ENCODE measurements at places on chromosomes 4 and X.

DNA sequence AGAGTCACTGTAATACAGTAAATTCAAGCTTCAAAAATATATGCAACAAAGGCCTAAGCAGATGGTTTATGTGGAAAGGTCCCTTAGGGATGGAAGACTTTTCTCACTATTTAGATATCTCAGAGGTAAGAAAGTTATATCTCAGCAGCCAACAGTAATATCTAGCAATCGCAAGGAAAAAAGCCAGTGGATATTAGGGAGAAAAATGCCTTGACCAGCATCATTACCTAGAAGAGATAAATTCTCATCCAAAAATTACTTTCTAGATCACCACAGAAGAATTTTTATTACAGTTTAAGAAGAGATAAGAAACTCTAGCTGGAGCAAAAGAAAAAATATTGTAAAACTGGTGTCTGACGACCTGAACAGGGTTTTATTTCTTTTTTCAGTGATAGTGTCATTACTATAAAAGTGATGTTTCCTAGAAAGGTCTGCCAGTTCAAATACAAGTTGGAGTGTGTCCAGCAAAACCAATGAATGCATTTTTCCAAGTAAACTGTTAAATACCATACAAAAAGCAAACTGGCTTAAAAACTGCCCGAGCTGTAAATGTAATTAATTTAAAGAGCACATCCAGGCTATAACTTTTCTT lies 100.0 kb downstream of the ATP11C start:
- DNase-seq: no peak

DNA sequence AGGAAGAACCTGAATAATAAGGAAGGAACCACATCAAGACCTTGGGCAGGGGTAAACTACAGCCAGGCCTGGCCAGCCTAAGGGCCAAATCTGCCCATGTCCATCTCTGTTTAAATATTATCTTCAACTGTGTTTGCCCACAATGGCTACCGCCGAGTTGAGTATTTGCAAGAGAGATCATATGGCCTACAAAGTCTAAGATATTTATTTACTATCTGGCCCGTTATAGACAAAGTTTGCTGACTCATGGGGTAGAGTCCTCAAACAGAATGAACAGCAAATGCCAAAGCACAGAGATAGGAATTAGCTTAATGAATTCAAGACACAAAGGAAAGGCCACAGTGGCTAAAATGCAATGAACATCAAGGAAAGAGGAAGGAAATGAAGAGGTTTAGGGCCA lies 44.8 kb downstream of the RPS6KA3 start:
- no peak for DNase-seq

GRCh38 chrX:119512146-119512800 lies 44.0 kb downstream of the SLC25A5 start:
- peak; percentile 75 for DNase-seq

GRCh38 chr4:16505267-16505666 lies 279.0 kb upstream of the TAPT1 start:
- no peak for DNase-seq

DNA sequence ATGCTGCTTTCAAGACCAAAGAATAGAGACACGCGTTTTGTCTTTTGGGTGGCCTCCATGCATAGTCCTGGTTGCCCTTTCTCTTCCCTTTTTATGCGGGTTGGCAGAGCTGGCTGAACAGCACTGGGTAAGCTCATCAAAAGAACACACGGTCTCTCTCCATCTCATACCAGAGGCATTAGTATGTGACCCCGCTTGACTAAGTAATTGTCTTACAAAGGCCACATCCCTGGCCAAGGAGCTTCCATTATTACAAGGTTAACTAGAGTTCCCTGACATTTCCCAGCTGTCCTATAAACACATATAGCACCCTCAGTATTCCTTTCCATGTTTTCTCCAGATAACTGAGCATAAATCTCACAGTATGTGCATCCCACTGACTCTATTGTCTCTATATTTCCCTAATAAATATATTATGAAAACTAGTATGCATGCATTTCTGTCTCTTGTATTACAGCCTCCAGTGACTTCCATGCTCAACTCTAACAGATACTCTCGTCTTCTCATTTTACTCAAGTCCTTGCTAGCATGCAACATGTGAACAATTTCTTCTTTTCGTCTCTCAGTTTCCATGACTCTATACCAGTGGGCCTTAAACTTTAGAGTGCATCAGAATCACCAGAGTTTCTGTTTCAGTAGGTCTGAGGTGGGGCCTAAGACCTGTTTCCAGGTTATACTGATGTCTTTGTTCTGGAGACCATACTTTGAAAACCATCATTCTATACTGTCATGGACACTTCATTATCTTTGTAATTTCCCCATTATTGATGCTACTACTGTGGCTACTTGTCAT lies 247.7 kb upstream of the ARSJ start:
- no peak for DNase-seq

DNA sequence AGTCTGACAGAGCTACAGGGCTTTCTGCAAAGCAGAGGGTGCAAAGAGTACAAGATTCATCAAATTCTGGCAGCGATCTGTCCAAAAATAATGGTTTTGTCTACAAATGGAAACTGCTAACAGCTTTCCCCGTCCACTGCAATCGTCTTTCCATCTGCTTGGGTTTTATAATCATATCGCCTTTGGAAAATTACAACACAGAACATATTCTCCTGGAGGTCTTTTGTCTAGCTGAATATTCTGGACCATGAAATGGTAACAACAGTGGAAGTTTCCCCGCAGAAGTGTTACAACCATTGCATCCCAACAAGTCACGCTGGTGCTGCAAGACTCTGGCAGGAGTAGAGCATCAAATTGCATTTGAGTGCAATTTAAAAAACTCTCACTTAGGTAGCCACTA lies 101.2 kb upstream of the BOD1L1 start:
- DNase-seq: no peak

DNA sequence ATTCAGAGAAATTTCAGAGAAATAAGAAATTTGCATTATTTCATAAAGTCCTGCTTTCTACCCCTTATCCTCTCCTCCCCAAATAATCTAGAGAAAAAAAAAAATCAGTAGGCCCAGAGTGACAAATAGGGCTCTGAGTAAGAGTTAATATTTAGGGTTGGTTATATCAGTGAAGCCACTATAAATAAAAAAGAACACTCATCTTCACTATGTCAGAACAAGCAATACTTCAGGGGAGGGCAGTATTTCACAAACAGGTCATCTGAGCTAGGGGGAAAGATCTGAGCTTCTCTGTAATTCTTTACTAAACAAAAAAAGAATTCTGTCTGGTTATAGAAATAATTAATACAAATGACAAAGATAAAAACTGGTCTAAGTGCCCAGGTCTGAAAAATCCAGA lies 39.4 kb downstream of the PDE5A start:
- DNase-seq: no peak

DNA sequence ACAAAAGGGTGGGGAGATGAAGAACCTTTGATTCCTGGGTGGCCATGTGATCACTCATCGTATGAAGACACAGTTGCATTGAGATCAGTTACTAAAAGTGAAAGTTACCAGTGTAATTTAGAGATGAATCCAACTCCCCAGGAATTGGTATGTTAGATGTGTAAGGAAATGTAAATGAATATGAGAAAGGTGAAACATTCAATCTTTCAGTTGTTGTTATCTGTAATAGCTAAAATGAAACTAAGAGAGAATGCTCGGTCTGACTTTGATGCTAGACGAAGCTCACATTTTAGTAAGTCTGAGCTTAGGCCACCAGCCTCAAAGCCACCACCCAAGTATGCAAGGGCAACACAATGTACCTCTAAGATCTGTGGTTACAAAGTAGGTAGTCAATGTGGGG lies 194.3 kb upstream of the POF1B start:
- DNase-seq: no peak

- no peak for DNase-seq
These were observed 21.3 kb downstream of the ABCG2 start for GRCh38 chr4:88137112-88137511.

DNA sequence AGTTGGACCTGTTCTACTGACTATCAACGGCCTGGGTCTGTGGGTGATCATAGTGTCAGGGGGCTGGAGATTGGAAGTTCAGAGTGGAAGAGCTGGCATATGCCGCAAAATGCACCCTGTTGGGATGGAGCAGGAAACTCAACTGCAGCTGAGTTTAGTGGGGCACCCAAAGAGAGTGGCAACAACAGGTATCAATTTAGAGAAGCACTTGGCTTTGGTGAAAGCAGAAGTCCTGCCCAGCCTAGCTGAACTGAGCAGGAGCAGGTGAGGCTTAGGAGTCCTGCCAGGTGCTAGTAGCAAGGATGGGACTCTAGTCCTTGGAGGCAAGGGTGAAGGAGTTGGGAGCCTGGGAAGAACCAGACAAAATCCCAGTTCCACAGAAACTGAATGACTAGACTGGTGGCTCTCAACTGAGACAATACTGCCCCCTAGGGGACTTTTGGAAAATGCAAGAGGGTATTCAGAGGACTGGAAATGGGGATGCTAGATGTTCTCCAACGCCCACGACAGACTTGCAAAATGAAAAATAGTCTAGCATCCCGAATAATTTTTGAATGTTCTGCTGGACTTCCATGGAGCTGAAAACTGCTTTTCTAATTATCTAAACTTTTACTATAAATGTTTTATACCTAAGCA lies 49.4 kb downstream of the RTL9 start:
- peak; percentile 53 for DNase-seq

DNA sequence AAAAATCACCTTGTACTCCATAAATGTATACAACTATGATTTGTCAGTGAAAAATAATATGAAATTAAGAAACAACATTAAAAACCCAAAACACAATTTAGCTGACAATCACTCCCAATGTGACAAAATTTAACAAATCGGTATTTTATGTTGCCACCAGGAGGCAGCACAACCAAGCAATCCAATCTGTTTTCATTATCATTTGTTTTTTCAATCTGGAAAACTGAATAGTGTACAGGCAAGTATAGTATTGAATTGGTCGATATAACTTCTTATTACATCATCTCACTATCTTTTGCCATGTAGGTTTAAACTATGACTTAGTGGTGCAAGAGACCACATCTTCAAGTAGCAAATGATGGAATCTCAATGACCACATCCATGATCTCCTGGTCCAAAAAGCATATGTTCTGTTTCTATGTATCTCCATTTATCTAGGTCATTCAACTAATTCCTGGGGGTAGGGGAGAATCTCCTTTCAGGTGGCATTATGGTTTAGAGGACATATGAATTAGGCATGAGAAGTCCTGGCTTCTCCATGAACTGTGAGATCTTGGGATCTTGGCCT lies 112.9 kb upstream of the AGA start:
- no peak for DNase-seq

GRCh38 chr4:85153221-85153620 lies 186.7 kb upstream of the WDFY3 start:
- no peak for DNase-seq

GRCh38 chr4:76504613-76505465 lies 69.8 kb downstream of the SHROOM3 start:
- DNase-seq: no peak

- DNase-seq: no peak
These were observed 102.5 kb downstream of the CPEB2 start for GRCh38 chr4:15104825-15105224.

- DNase-seq: peak; percentile 59
These were observed 173.5 kb downstream of the DCLK2 start for GRCh38 chr4:150251752-150252190.

DNA sequence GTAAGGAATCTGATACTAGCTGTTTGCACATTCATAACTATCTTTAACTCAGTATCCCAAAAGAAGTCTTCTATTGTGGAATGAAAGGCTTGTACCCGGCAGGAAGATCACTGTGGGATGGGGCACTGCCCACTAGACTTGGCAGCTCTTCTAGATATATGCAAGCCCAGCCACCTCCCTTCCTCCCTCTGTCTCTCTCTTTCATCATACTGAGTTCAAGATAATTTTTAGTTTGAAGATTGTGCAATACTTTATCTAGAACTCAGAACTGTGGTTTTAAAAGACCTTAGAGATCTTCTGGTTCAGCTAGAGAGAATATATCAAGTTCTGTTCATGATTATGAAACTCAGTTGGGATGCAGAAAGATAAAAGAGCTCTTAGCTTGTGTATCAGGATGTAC lies 22.5 kb upstream of the GPR34 start:
- no peak for DNase-seq

- DNase-seq: no peak
These were observed 135.3 kb downstream of the SHROOM3 start for GRCh38 chr4:76570141-76570973.

GRCh38 chr4:168840392-168840763 lies 169.7 kb downstream of the CBR4 start:
- no peak for DNase-seq

- no peak for DNase-seq
These were observed 137.2 kb downstream of the FNIP2 start for GRCh38 chr4:158906073-158906472.

DNA sequence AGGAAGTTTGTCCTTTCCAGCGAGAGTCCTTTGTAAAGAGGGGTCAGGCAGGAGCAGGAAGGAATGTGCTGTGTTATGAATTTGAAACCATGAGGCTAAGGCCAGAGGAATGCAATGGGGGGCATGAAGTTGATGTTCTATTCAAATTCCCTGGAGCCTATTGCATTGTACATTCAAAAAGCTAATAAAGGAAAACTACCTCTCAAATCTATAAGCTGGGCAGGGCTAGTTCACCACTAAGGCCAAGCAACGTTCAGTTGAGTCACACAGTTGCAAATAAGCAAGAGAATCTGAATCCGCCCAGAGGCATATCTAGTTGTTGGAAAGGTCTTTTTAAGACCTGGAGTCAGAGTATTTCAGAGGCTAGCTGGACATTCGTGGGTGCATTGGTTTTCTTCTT lies 148.3 kb downstream of the DCTD start:
- DNase-seq: no peak

GRCh38 chrX:109857584-109858228 lies 124.6 kb upstream of the ACSL4 start:
- DNase-seq: no peak

GRCh38 chrX:140480765-140481164 lies 24.1 kb downstream of the SOX3 start:
- DNase-seq: no peak

- no peak for DNase-seq
These were observed 92.2 kb downstream of the SLC2A9 start for GRCh38 chr4:9929111-9929510.

GRCh38 chrX:100905620-100906019 lies 23.1 kb downstream of the XKRX start:
- no peak for DNase-seq

DNA sequence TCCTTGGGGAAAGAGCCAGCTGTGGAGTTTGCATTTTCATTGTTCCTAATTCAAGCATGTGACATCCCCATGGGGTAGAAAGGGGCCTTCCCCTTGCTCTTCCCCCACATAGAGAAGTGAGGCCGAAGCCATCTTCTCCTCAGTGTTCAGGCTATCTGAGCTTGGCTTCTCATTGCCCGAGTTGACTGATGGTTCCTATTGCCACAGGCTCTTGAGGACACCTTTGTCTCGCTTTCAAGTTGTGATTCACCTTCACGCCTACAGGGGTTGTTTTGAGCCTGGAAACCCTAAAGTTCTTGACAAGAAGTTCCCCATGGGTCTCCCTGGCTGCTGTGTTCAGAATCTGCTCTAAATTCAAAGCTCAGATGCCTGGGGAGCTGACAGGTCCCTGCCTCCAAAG lies 25.0 kb downstream of the CCNQ start:
- no peak for DNase-seq

DNA sequence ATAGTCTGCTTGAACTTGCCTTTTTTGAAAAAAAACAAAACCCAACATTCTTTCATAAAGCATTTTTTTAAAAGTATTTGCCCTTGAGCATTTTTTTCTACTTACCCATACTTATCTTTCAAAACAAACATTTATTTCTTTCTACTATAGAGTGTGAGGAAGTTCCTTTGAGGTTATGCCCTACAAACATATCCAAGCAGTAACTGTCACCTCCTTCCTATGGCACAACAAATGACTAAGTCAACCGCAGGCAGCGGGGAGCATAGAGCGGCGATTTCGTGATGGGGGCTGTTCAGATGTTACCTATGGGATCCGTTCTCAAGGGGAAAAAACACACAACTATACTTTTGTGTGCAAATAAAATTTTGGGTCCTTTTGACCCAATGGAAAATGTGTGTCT lies 19.4 kb downstream of the SPRY1 start:
- no peak for DNase-seq
